RKO (cell line): ENCODE measurements at places on chromosomes 4 and X.

- DNase-seq: no peak
Observed at GRCh38 chrX:73822775-73823174, 259.8 kb downstream of the CHIC1 start.

DNA sequence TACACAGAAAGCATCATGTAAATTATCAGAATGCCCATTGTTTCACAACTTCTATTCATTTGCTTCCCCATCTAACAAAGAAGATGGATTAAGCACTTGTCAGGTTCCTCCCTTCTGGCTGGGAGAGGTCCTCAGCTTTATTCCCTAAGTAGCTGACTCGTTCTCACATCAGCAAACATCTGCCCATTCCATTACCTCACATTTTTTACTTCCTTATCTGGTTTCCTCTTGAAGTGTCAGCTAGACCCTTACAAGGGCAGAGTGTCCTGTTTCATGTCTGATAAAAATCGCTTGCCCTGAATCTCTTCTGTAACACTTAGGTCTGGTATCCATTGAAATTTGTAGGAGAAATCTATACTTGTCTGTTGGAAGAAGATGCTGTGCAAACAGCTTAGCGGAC lies 34.7 kb downstream of the TMPRSS11A start:
- DNase-seq: peak; percentile 27

DNA sequence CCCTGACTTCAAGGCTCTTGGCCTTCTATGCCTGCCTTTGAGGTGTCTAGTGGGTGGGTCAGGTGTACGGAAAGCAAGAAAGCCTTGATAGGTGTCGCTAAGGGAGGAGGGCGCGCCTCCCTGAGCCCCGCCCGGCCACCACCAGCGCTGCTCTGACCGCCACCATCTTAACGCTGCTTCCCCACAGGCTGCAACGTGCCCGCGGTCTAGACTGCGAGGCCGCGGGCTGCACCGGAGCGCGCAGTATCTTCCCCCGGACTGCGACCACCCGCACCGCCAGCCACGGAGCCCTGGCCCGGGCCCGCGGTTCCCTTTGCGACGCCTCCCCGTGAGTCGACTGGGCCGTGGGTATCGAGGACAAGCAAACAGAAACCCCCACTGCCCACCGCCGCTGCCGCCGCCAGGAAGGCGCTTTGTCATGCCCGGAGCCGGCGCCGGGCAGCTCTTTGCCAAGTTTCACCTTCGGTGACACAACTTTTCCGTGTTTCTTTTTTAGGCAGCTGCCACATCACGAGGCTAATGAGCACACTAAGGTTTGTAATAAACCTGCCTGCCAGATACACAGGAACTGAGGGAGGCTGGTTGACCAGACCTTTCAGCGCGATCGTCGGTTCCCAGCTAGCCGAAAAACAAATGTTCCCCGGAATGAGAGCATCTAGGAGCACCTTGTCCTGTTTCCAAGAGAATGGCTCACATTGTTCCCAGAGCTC lies 335.8 kb upstream of the F9 start:
- no peak for DNase-seq

- no peak for DNase-seq
Observed at GRCh38 chr4:96912716-96913115, 1072.8 kb downstream of the PDHA2 start.

DNA sequence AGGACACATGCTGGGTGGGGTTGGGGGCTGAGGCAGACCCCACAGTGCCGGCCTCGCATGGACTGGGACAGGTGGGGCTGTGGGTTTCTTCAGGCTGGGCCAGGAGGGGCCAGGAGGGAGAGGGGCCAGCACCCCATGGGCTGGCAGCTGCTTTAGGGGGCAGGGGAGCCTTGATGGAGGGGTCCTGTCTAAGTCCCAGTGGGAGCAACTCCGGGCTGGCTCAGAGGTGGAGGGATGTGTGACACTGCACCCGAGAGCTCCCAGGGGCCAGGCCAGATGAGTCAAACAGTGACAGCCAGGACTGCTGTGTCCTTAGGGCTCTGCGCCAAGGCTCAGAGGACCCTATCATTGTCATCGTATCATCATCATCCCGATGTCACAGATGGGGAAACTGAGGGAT lies 4.4 kb upstream of the ABLIM2 start:
- no peak for DNase-seq

DNA sequence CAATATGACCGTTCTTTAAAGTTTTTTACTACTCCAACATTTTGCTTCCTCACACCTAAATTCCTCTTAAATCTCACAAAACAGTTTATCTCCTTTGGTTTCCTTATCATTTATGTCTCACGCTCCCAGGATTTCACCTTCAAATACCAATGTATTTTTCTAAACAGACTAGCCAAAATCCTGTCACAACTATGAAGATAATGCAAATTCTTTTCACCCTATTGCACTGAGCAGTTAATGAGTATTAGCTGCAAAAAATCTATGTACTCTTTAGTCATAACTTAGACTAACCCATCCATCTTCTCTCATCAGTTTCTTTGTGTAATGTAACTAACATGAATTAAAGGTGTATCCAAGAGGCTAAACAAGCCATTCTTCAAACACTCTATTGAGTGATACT lies 151.3 kb downstream of the COMMD8 start:
- DNase-seq: no peak

DNA sequence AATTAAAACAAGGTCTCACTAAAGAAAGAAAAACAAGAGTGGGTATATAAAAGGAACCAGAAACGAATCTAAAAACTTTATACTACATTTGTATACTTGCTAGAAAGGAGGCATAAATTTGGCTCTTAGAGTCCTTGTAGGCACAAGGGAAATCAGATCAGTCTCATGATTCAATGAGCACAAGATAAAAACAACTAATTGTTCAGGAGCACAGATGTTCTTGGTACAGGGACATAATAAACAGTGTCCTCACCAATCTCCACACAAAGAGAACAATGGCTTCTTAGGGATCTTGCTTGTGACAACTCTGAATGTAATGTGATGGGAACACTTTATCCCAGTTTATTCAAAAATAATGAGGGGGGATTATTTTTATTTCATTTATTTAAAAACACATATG lies 28.3 kb downstream of the TMEM144 start:
- DNase-seq: no peak

DNA sequence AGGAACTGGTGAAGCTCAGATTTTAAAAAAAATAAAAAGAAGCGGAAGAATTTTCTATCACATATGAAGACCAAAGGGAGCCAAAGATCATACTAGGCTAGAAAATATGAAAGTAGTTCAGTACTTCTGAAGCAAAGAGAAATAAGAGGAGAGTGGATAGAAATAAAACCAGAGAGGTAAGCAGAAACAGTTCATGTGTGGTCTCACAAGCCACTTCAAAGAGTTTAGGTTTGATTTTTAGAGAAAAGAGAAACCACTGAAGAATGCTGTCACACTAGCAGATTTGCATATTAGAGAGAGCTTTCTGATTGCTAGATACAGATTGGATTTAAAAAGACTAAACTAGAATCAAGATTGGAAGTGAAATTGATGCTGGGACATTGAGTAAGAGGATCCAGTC lies 51.7 kb downstream of the GABRA3 start:
- no peak for DNase-seq

DNA sequence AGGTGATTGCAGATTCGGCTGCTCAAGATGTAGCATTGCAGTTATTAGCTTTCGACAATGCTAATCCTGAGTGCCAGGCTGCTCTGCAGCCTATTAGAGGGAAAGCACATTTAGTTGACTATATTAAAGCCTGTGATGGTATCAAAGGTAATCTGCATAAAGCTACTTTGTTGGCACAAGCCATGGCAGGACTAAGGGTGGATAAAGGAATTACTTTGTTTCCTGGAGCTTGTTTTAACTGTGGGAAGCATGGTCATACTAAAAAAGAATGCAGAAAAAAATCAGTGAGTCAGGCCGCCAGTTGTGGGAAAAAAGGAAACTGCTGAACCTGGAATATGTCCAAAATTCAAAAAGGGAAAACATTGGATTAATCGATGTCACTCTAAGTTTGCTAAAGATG lies 154.9 kb upstream of the TECRL start:
- DNase-seq: no peak

GRCh38 chr4:187565416-187565815 lies 430.2 kb upstream of the ZFP42 start:
- no peak for DNase-seq

- no peak for DNase-seq
Observed at GRCh38 chr4:101699441-101700124, 90.9 kb upstream of the BANK1 start.

DNA sequence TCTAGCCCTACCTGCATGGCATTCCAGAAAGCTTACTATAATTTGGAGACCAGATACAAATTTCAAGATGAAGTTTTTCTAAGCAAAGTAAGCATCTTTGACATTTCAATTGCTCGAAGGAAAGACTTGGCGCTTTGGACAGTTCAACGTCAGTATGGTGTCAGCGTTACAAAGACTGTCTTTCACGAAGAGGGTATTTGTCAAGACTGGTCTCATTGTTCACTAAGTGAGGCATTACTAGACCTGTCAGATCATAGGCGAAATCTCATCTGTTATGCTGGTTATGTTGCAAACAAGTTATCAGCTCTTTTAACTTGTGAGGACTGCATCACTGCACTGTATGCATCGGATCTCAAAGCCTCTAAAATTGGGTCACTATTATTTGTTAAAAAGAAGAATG lies 17.6 kb downstream of the THAP9 start:
- DNase-seq: no peak

- DNase-seq: peak; percentile 25
Observed at GRCh38 chr4:175297965-175298565, 379.9 kb downstream of the ADAM29 start.

GRCh38 chr4:1249731-1250526 lies 999 bp upstream of the CTBP1 start:
- peak; percentile 24 for DNase-seq

DNA sequence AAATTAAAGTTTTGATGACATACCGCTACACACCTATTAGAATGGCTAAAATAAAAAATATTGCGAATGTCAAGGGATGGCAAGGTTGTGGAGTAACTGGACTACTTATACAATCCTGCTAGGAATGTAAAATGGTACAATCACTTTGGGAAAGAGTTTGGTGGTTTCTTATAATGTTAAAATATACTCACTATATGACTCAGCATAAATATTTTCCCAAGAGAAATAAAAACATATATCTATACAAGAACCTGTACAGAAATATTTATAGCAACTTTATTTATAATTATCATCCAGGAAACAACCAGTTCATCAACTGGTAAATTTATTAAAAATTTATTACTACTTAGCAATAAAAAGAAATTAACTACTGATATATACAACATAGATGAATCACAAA lies 89.7 kb downstream of the SLC10A7 start:
- no peak for DNase-seq

DNA sequence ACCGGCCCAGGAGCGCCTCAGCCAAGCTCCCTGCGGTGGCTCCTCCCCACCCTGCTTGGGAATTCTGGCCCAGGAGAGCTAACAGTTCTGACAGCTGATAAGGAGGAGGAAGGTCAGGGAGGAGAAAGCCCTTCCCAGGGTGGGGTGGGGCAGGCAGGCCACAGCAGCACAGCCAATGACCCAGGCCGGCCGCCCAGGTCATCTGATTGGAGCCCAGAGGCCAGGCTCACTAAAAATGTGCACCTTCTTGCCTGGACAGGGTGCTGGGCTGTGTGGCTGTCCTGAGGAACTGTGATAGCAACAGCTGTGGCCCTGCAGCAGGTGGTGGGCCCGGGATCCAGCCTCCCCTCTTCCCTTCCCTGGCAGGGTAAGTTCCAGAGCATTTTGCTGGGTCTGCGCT lies 17.2 kb upstream of the SH3TC1 start:
- no peak for DNase-seq

GRCh38 chr4:183962419-183962818 lies 57.3 kb downstream of the STOX2 start:
- DNase-seq: no peak

DNA sequence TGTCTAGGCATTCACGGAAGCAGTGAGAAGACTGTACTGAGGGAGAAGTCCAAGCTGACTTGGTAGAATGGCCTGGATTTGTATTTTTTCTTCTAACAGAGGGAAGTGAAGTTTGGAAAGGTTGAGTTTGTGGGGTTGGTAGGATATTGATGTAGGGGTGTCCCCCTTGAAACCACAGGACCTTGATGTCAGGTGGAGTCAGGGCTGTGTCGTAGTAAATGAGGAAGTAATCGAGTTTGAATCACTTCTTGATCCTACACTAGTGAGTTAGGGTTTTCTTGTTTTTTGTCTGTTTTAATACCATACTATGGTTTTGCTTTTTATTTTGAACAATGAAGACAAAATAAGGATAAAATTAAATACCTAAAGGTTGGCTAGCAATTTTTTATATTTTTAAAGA lies 30.1 kb upstream of the ANAPC4 start:
- DNase-seq: no peak

DNA sequence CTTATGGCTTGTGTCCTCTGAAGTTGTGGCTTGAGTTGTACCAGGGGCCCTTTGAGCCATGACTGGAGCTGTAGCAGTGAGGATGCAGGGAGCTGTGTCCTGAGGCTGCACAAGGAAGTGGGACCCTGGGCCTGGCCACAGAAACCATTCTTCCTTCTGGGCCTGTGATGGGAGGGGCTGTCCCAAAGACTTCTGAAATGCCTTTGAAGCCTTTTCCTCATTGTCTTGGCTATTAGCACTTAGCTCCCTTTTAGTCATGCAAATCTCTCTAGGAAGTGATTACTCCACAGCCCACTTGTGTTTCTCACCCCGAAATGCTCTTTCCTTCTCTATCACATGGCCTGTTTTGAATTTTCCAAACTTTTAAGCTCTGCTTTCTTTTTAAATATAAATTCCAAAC lies 92.4 kb downstream of the FHDC1 start:
- DNase-seq: no peak

GRCh38 chr4:101419336-101420135 lies 72.2 kb upstream of the PPP3CA start:
- no peak for DNase-seq

GRCh38 chr4:138910914-138911336 lies 104.7 kb upstream of the NOCT start:
- no peak for DNase-seq

- DNase-seq: no peak
Observed at GRCh38 chr4:68960294-68961163, 8.9 kb upstream of the UGT2A3 start.

- no peak for DNase-seq
Observed at GRCh38 chr4:74262522-74262921, 45.7 kb upstream of the EPGN start.

- no peak for DNase-seq
Observed at GRCh38 chr4:152185786-152186550, 349.9 kb downstream of the FBXW7 start.

GRCh38 chr4:162497564-162498167 lies 333.9 kb upstream of the FSTL5 start:
- DNase-seq: peak; percentile 63

DNA sequence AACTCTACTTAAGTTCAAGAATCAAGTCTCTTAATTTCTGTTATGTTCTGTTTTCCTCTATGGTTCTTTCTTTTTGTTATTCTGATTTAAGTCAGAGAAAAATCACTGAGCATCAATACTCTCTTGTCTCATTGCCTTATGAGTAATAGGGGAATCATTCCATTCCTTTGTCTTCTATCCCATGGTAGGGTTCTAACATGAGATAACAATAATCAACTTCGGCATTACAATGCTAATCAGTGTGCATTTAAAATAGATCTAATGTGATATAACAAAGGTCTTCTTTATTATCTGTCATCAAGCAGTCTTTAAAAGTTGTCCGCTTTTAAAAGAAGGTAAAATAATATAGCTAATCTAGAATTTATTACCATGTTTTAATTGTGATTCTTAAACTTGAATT lies 446.9 kb downstream of the IL15 start:
- DNase-seq: no peak
